T-cell (primary cell): ENCODE measurements at places on chromosomes 16 and 17. TPM values are rescaled to one million over a fixed set of nuclear protein-coding genes. Genes with fewer than 3 reads are reported as not detected.

CCL5 gene
- total RNA-seq: 392 TPM

FAM20A gene
- total RNA-seq: not detected

C16orf92 gene
- total RNA-seq: not detected

HSD11B2 gene
- not detected for total RNA-seq

GRCh38 chr16:83732536-83732935, 75.2 kb upstream of the HSBP1 start:
- DNase-seq: no peak

DNA sequence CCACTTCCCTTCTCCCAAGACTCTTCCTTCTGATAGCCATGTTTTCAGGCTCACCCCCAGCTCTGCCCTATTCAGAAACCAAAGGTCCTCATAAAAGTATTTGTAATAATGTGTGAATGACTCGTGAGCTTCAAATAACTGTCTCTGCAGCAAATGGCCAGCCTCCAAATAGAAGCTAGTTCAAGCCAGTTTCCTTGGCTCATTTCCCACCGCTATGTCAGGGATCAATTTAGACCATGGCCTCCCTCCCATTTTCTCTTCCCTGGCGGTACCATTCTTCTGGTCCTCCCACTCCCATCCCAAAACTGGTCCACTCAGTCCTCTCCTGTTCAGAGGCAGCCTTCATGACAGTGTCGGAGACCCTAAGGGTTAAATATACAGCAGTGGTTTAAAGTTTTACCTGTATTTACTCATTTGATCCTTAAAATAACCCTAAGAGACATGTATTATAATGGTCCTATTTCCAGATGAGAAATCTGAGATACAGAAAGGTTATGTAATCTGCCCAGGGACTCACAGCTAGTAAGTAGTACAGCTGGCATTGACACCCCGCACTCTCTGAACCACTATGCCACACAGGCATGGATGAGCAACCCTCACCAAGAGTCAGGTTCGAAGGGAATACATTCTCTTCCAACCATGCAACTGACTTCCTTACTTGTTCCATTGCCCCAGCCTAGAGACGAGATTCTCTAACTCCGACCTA, 42.9 kb downstream of the GAS7 start:
- no peak for DNase-seq

DNA sequence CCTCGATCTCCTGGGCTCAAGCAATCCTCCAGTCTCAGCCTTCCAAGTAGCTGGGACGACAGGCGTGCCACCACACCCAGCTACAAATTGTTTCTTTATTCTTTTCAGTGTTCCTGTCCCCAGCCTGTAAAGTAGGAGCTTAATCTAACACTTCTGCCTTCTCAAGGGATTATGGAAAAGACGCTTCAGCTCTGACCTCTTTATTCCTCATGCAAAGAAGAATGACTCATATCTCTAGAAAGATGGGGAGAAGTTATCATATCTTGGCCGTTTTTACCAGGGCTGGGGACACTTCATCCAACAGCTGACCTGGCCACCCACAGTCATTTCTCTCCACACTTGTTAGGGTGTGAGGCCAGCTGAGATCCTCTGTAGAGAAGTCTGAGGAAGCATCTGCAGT, 172.6 kb downstream of the HAPSTR1 start:
- DNase-seq: no peak

DNA sequence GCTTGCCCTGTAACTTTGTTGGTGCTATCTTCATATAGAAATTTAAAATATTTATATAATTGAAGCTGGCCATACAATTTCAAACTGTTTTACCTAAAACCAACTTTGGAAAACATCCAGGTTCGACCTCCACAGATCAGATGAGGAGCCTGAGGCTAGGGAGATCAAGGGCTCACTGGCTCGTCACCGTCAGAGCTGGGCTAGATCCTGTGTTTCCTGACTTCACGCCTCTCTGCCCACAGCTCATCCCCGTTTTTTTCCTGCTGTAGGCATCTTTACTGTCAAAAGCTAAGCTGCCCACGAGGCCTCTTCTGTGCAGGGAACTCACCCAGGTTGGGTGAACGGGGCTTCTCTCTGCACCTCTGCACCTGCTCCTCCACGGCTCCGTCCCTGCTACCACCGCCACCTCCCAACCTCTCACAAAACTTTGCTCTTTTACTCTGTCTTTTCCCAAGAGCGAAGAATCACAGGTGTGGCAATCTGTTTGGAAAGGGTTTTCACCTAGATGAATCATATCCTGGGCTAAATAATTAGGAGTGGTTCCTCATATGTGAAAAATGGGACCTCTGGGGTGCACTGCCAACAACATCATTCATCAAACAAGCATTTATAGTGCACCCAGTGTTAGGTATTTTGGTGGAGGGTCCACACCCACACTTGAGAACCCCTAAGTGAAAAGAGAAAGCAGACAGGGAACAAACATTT, 24.8 kb upstream of the KDM6B start:
- no peak for DNase-seq
